SK-MEL-5 (cell line): ENCODE measurements at places on chromosomes 7 and 10. TPM values are rescaled to one million over a fixed set of nuclear protein-coding genes. Genes with fewer than 3 reads are reported as not detected.

GRCh38 chr7:127473409-127473808 is 80.9 kb upstream of the ZNF800 start:
- no peak for DNase-seq

GRCh38 chr10:72331575-72332422 is 22.9 kb downstream of the DNAJB12 start:
- DNase-seq: no peak

GRCh38 chr7:26619348-26619984 is 244.9 kb downstream of the SKAP2 start:
- DNase-seq: no peak

- no peak for DNase-seq
These were observed 39.9 kb upstream of the AGK start for GRCh38 chr7:141511316-141511675.

DNA sequence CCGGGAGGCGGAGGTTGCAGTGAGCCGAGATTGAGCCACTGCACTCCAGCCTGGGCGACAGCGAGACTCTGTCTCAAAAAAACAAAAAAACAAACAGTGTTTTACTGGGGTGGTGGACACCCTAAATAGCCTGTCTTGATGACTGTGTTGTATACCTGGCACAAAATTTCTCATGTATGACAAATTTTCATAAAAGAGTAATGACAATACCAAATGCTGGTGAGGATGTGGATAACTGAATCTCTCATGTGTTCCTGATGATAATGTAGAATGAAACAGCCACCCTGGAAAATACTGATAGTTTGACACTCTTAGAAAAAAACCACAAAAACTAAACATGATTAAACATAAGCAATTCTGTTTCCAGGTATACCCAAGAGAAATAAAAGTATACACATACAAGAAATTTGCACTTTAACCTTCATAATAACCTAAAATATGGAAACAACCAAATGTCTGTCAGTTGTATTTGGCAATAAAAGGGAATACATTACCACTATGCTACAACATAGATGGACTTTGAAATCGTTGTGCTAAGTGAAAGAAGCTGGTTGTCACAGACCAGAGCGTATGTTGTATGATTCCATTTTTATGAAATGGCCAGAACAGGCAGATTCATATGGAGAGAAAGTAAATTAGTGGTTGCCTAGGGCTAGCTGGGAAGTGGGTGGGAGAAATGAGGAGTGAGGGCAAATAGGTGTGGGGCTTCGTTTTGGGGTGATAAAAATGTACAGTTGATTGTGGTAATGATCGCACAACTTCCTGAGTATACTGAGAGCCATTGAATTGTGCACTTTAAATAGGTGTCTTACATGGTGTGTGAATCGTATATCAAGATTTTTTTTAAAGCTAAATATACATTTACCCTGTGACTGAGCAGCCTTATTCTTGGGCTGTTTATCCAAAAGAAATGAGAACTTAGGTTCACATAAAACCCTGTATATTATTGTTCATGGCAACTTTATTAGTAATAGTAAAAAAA is 12.5 kb downstream of the WDR37 start:
- no peak for DNase-seq

DNA sequence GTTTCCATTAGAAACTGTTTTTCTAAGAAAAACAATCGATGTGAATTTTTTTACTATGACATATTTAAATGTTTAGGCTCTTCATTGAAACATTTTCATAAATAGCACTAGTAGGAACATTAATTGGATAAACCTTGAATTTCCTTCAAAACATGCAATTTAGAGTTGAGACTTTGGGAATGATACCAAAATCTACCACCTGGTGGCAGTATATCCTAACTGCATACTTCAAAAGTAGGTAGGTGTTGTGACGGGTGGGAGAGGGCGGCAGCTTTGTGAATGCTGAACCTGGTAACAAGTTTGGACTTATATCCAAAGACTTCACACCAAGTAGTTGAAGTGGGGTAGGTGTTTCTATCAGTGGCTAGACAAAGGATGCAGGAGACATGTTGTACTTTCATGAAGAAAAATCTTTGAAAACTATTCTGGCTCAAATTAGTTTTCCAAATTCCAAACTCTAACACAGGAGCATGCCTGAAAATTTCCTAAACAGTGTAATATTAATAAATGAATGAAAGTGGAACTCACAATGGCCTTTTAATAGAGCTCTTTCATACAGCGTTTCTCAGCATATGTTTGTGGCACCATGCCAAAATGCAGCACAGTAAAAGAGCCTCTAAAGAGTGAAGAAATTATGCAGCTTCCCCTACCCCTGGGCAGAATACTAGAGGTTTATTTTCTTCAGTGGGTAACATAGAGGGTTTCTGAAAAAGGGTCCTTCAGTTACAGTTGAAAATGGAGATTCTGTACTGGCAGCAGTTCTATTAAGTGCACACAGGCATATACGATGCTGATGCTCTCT is 201.0 kb upstream of the TPK1 start:
- DNase-seq: peak; percentile 78

Gene CALML5
- total RNA-seq: not detected in 2 replicates
